ENCODE measurements at places on chromosomes 4 and X.

GRCh38 chrX:26581091-26581490 is 365.1 kb downstream of the MAGEB5 start:
- no peak for DNase-seq

- no peak for DNase-seq
Measured at GRCh38 chrX:1734806-1735205, 119.9 kb downstream of the ASMT start.

DNA sequence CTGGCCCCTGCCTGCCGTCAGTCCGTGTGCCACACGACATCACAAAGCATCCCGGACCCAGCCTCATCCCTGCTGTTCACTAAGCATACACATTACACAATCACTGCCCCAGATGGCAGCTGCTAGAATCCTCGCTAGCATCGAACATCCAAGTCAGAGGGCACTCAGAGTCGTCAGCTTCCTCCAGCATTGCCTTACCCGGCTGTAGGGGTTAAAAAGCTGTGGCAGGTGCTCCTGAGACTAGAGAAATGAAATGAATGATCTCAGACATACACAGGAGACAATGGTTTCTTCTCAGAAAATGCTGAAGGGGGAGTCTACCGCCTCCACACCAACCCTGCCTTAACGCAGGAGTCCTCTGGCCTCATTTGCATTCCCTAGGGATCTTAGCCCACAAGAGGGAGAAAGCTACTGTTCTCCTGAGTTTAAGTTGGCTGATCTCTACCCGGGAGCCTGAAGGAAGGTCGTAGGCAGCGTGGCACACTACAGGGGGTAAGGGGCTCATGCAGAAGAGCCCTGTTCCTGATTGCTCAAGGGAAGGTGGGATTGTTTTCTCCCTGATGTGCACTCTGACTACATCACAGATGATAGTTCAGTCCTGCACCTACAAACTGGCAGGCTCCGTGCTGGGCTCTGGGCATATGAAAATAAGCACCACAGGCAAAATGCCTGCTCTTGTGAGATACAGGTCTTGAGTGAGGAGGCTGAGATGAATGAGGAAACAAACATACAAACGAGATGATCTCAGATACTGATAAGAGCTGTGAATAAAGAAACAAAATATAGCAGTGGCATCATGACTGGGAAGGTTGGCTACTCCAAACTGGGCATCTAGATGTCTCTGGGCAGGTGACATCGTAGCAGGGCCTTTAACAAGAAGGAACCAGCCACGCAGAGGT is 2.6 kb upstream of the KIAA0232 start:
- DNase-seq: no peak

GRCh38 chrX:130296743-130297142 is 28.0 kb upstream of the ZNF280C start:
- no peak for DNase-seq

GRCh38 chrX:46912603-46913491 is 626 bp downstream of the JADE3 start:
- DNase-seq: peak; percentile 30

- no peak for DNase-seq
Measured at GRCh38 chr4:17060230-17060629, 161.8 kb upstream of the LDB2 start.

DNA sequence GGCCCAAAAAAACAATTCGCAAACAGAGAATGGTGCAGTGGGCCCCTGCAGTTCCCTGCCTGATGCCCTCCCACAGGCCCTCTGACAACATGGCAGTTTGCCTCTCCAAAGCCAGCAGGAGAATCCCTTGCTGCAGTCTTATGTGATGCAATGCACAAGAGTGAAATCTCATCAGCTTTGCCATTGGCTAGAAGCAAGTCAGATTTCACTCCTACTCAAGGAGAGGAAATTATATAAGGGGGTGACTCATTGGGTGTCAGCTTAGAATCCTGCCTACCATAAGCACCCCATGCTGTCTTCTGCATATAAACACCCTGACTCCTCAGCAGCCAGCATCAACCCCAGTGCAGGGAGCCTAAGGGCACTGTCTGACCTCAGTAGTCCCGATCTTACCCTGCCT is 157.3 kb upstream of the LDB2 start:
- DNase-seq: no peak

DNA sequence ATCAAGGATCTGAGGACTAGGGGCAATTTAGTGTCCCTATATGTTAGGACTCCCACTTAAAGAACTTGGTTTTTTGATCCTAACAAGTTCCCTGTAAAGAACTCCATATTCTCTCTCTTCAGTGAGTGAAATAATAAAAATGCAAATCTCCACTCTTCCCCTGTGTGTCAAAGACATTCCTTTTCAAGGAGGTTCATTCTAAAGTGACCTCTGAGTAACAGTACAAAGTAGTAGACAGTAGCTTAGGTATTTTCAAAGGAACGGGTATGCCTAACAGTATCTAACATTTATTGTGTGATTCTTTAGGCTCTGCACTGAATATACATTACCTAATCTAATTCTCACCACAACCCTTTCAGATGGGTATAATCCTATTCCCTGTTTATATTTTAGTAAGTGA is 58.4 kb upstream of the SCOC start:
- no peak for DNase-seq

GRCh38 chr4:30744957-30745640 is 24.9 kb downstream of the PCDH7 start:
- no peak for DNase-seq

DNA sequence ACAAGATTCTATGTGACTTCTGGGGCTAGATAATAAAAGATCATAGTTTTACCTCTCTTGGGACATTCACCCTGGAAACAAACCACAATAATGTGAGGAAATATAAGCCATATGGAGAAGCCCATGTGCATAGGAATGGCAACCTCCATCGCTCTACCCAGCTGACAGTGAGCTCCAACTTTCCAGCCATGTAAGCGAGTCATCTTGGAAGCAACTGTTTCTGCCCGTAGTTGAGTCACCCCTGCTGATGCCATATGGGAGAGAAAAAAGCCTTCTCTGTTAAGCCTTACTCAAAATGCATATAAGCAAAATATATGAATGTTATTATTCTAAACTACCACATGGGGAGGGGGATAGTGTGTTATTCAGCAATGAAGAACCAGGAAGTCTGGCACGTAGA is 31.4 kb upstream of the RELL1 start:
- DNase-seq: no peak

DNA sequence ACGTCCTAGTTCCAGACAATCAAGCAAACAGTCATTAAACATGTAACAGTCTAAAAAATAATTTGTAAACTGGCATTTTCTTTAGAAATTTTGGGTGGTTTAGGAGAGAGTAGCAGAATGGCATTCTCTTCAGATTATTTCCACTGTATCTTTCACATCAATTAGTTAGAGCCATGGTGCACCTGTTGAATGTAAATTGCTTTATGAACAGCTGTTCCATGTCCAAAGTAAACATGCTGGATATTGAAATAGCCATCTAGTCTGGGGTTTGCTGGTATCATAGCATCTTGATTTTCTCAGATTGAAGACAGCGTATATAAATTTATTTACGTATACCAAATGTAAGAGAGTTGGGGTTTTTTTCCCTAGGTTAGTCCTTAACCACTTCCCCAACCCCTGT is 143.6 kb downstream of the RCHY1 start:
- no peak for DNase-seq

- no peak for DNase-seq
Measured at GRCh38 chr4:154466336-154466735, 25.3 kb downstream of the DCHS2 start.

GRCh38 chr4:176150356-176150682 is 45.1 kb downstream of the SPATA4 start:
- DNase-seq: no peak

- no peak for DNase-seq
Measured at GRCh38 chrX:39477762-39478120, 620.0 kb downstream of the BCOR start.

DNA sequence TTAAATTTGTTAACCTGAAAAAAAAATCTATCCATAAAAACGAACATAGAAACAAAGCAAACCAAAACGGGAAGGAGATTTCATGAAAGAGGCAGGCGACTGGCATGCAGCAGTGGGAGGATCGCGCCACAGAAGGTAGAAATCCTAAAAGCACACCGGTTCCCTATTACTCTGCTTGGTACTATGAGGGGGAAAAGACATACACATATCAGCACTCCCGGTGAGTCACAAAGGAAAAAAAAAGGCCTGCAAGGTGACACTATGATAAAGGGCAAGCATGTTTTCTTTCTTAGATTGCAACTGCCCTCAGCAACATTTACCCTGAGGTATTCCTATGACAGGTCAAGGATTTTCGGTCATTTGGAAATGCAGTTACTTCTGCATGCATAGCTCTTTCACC is 60.6 kb upstream of the NAP1L5 start:
- DNase-seq: no peak

GRCh38 chr4:169619958-169620879 is at the start of gene CLCN3:
TSS of gene CLCN3 (plus strand) at chr4:169620578. CDS start at chr4:169635929, 15,351 bp downstream.
- DNase-seq: peak; percentile 98

DNA sequence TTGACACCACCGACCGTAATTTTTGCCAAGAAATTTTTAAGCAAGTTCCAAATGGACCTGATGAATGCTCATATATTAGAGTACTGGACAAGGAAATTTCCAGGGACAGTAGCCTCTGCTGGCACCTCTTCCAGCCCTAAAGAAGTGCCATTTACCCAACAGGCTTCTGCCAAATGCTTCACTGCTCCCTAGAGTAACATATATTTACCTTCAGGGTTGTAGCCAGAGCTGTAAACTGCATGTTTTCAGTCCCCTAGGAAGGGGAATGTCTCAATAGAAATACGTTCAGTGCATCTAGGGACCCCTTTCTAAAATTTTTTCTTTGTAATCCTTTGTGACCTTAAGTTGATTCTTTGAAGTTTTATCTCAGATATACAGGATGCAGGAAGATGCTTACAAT is 143.1 kb upstream of the SMAD1 start:
- DNase-seq: no peak

DNA sequence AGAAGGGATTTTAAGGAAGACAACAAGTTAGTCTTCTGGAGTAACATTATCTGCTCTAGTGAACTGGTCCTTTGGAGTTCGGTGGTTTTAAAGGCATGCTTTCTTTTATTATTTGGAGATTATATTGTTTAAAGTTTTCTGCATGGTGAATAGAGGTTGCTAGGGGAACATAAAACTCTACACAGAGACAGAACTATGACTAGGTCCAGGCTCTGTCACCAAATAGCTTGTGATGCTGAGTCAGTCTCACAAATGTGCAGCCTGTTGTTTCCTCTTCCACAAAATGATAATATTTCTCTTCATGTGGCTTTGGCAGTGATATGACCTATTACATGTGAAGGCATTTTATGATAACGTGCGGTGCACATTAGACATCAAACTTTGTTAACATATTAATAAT is 132.6 kb downstream of the PACRGL start:
- no peak for DNase-seq

DNA sequence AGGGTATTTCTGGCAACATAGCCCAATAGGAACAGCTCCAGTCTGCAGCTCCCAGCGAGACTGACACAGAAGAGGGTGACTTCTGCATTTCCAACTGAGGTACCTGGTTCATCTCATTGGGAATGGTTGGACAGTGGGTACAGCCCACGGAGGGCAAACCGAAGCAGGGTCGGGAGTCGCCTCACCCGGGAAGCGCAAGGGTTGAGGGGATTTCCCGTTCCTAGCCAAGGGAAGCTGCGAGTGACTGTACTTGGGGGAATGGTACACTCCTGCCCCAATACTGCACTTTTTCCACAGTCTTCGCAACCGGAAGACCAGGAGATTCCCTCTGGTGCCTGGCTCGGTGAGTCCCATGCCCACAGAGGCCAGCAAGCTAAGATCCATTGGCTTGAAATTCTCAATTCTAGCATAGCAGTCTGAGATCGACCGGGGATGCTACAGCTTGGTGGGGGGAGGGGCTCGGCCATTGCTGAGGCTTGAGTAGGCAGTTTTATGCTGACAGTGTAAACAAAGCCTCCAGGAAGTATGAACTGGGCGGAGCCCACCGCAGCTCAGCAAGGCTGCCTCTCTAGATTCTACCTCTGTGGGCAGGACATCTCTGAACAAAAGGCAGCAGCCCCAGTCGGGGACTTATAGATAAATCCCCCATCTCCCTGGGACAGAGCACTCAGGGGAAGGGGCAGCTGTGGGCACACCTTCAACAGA is 14.0 kb upstream of the ADAD1 start:
- DNase-seq: no peak

- DNase-seq: no peak
Measured at GRCh38 chrX:134566506-134566905, 91.8 kb downstream of the PLAC1 start.

- no peak for DNase-seq
Measured at GRCh38 chr4:88043586-88044340, 36.3 kb downstream of the PKD2 start.

- DNase-seq: no peak
Measured at GRCh38 chr4:123406872-123407271, 10.3 kb downstream of the SPRY1 start.

DNA sequence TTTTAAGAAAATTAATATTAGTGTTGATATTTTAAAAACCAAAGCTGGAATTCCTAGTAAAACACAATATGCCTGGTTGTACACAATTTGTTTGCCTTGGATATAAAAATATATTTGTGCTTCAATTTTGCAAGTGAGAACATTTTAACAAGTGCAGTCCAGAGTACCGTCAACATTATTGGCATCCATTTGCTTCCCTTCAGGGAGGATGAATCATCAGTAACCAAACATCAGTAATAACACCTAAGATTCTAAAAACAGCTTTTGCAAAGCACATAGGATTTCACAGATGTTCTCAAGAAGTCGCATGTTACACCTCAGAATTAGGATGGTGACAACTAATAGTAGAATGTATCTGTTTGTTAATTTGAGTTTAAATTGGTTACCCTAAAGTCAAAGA is 262.6 kb upstream of the BMP3 start:
- no peak for DNase-seq

- DNase-seq: no peak
Measured at GRCh38 chr4:109801895-109802319, at the start of gene CFI. TSS of gene CFI (minus strand) at chr4:109801999. CDS start at chr4:109801971, 28 bp downstream.

GRCh38 chrX:9746148-9746888 is 19.3 kb downstream of the GPR143 start:
- DNase-seq: no peak

DNA sequence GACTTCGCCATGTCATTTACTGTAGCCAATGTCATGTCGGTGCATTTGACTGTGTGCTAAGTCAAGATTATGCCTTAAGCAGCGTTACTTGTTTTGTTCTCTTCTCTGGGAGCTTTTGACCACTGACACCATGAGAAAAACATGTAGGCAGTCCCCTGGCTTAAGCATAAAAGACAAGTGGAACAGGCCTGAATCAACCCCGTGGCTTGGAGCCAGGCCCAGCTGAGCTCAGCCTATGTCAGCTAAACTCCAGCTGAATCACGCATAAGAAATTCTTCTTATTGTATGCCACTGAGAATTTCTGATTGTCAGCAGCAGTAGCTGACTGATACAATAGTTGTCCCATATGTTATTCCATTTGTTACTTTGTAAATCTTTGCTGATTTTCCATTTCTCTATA is 261.9 kb downstream of the CBLL2 start:
- DNase-seq: no peak

DNA sequence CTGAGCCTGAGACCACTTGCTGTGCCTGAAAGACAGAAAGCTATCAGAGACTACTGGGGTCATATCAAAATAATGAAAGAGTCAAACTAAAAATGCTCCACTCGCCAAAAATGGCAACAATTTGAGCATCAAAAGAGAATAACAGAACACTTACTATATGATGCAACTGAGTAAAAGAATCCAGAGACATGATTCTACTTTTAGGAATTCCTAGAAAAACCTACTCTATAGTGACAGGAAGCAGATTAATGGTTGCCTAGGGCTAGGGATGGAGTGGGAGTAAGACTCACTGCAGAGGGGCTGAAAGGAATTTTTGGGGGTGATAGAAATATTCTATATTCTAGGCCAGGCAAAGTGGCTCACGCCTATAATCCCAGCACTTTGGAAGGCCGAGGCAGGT is 29.4 kb upstream of the SLAIN2 start:
- no peak for DNase-seq

GRCh38 chr4:90095000-90095399 is 32.2 kb upstream of the CCSER1 start:
- DNase-seq: no peak

Data from substantia nigra (tissue), 51 donors.